ENCODE measurements at places on chromosomes 3 and 15.
A peak's percentile ranks its signal among the peaks of the same experiment; 100 is the strongest.

DNA sequence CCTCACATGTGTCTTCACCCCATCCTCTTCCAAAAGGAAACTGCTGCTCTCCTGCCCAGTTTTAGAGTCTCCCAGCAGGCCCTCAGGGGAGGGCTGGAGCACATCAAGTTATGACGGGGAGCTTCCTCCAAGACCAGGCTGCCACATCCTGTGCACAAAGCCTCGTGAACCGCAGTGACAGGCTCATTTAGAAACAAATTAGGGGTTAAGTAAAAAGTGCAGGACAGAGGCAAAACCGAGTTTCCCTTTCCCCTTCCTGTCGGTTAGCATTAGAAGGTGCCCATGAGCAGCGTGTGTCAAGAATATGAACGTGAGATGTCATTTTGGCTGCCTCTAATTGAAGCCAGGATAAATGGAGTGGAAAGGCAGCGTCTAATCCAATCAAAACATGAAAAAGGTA lies 199.7 kb downstream of the ARRDC4 start:
- peak; percentile 59 for DNase-seq

- no peak for DNase-seq
Observed at GRCh38 chr3:167739190-167739810, 3.8 kb downstream of the SERPINI1 start.

- no peak for DNase-seq
Observed at GRCh38 chr15:82851306-82851850, 42.0 kb downstream of the WHAMM start.

GRCh38 chr15:100714034-100714748 lies 111.8 kb downstream of the ASB7 start:
- no peak for DNase-seq

- no peak for DNase-seq
Observed at GRCh38 chr3:159734681-159735080, 254.0 kb upstream of the IL12A start.

GRCh38 chr3:146250449-146251382 lies at the start of gene PLSCR4:
TSS of gene PLSCR4 (minus strand) at chr3:146251105. CDS start at chr3:146222071, 29,034 bp downstream.
- DNase-seq, result no peak

GRCh38 chr3:126157083-126157768 lies 23.2 kb downstream of the ALDH1L1 start:
- DNase-seq, result no peak

GRCh38 chr15:53197426-53197839 lies 407.3 kb upstream of the ONECUT1 start:
- no peak for DNase-seq

DNA sequence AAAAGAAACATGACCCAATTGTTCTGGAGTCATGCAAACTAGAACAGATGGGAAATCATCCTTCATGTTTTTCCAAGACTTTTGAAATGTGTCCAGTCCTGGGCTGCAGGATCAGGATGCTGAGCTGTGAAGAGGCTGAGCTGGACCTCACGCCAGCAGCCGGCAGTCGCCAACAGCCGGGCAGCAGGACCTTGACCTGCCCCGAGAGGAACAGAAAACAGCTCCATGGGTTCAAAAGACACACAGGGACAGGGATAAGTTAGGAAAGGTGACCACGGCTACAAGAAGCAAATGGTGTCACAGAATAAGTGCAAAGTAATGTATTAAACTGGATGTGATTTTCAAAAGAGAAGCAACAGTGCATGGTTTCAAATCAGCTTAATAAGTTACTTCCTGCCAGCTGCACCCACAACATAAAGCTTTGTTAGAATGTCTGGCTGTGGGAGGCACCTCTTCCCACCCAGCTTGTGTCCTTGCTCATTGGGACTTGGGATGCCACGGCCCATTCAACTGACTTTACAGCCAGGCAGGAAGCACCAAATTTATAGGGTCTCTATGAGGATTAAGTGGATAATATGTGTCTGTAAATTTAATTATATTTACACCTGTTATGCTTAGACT lies 266.4 kb downstream of the GABRG3 start:
- DNase-seq, result no peak

DNA sequence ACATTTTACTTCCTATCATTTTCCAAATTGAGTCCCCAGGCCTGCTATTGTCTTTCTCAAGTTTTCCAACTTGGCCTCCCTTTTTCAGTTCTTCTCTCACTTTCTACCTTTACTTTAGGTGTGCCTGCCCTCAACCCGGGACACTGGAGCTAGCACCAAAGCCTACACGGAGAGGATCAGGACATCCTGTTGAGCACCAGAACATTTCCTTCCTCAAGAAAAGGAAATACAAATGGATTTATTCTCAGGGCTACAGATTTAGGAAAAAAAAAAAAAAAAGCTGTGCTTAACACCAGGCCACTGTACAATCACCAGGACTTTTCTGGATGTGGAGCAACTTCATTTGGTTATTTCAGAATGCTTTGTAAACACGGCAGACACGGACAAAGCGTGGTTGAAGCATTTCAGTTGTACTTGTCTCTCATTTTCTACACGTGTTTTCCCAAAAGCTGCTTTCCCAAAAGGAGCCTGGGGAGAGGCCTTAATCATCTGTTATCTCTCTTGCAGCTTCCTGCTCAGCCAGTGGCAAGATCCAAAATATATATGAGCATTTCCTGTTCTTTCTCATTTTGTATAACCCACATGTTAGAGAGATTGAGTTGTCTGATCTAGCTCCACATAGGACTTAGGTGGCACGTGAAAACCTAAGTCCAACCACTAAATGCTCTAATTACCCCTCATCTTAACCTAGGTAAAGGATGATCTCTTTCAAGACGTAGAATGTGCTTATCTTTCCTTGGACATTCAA lies 15.5 kb upstream of the ATP1B3 start:
- no peak for DNase-seq

GRCh38 chr3:41207355-41207754 lies 8.1 kb downstream of the CTNNB1 start:
- no peak for DNase-seq

GRCh38 chr3:31503456-31503855 lies 29.3 kb upstream of the STT3B start:
- DNase-seq, result no peak

DNA sequence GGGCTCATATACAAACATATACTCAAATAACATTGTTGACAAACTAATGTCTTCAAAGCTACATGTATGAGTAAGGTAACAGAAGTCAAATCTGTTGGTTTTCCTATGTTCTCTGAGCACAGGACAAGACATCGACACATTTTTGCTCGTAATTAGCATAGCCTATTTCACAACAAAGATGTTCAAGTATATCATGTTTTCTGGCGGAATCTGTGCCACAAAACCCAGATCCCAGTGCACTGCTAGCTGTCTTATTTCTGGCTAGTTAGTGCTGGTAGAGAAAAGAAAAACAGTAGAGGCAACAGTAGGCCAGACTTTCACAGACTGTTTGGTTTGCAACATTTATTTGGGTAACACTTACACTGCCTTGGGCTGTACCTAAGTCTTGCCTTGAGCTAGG lies 51.2 kb downstream of the RUBCN start:
- DNase-seq, result no peak

GRCh38 chr3:126369490-126369889 lies 12.3 kb upstream of the KLF15 start:
- no peak for DNase-seq

GRCh38 chr3:10285272-10286132 lies 7.2 kb downstream of the GHRL start:
- DNase-seq, result no peak

- DNase-seq, result no peak
Observed at GRCh38 chr3:169020371-169020770, 643.1 kb downstream of the MECOM start.

DNA sequence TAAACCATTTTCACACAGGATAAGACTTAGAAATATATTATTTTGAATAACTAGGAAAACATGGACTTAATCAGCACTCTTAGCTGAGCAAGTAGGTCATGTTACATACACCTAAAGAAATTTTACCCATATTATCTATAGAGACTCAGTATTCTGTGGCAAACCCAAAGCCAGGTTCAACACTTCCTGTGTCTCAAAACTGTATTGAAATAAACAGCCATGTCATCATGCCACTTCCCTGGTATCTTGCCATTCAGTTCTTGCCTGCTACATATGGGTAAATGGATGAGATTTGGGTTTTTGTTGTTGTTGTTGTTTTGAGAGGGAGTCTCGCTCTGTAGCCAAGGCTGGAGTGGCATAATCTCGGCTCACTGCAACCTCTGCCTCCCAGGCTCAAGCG lies 141.5 kb upstream of the PLXND1 start:
- no peak for DNase-seq

GRCh38 chr3:153043729-153044328 lies 118.2 kb upstream of the RAP2B start:
- no peak for DNase-seq

DNA sequence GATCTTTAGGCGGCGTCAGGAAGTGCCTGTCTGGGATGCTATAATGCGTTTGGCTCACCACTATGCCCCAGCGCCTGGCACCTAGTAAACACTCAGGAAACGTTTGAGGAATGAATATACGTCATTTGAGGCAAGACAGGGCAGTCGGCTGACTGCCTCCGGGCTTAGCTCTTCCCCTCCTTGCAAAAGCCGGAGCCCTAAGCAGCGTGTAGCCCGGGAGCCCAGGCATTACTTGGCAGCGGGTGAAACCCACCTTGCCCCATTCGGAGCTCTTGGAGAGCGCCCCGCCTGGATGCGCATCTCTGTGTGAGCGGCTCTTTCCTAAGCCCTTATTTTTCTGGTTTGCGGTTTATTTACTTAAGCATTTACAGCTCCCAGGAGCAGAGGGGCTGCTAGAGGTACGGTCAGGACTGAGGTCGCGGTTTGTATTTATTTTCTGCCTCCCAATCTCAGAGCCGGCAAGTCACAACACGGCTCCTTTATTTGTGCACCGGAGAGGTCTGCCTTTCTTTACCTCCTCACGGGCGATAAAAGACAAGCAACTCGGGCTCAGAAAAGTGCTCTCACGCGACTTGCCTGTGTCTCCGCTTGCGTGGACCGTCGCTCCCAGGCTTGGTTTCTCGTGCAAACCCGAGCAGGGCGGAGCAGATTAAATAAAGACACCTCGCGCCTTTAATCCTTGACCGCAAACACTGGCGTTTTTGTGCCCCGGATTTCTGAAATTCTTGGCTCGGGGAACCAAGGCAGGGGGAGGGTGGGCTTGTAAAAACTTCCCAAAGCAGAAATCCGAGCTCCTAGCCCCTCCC lies 737 bp upstream of the ITPR1 start:
- DNase-seq, result peak; percentile 42
